Fibroblast of the aortic adventitia (primary cell): ENCODE measurements at places on chromosomes 16 and 17. TPM values are rescaled to one million over a fixed set of nuclear protein-coding genes. Genes with fewer than 3 reads are reported as not detected.

The E2F4 gene
- 31.9 and 47.5 TPM in 2 replicates for total RNA-seq

The ZP2 gene
- total RNA-seq: not detected in 2 replicates

The CMTM2 gene
- not detected in 2 replicates for total RNA-seq

The LLGL2 gene
- 0.09 TPM in 1 of 2 replicates, not detected in the other for total RNA-seq

The NACA2 gene
- total RNA-seq: not detected in 2 replicates

The METTL26 gene
- 85.0 and 86.0 TPM in 2 replicates for total RNA-seq

The C16orf92 gene
- total RNA-seq: not detected in 2 replicates

The TAF1C gene
- 19.4 and 20.6 TPM in 2 replicates for total RNA-seq

The SLC13A2 gene
- total RNA-seq: not detected in 2 replicates

The HCRT gene
- total RNA-seq: not detected in 2 replicates

The PRRT2 gene
- total RNA-seq: 7.7 and 32.0 TPM in 2 replicates

The PRSS21 gene
- 0.27 and 0.49 TPM in 2 replicates for total RNA-seq

The CHST5 gene
- total RNA-seq: 0.09 TPM in 1 of 2 replicates, not detected in the other

The KREMEN2 gene
- not detected in 2 replicates for total RNA-seq

The DNAH3 gene
- not detected in 2 replicates for total RNA-seq

The EPOP gene
- 0.99 and 5.0 TPM in 2 replicates for total RNA-seq

The APOH gene
- not detected in 2 replicates for total RNA-seq

The KRTAP4-3 gene
- not detected in 2 replicates for total RNA-seq

The MSLN gene
- total RNA-seq: not detected in 2 replicates

The METTL23 gene
- 17.9 and 29.1 TPM in 2 replicates for total RNA-seq

The MIEF2 gene
- 13.2 and 27.6 TPM in 2 replicates for total RNA-seq

The EFNB3 gene
- 0.90 and 3.9 TPM in 2 replicates for total RNA-seq

The RHBDL1 gene
- 1.6 and 3.2 TPM in 2 replicates for total RNA-seq

The MT1G gene
- not detected in 2 replicates for total RNA-seq

The QRICH2 gene
- 1.8 and 2.2 TPM in 2 replicates for total RNA-seq

The NPIPA7 gene
- 2.5 TPM in 1 of 2 replicates, not detected in the other for total RNA-seq

The TNFRSF12A gene
- 26.7 and 124 TPM in 2 replicates for total RNA-seq

The SEC14L5 gene
- total RNA-seq: 1.2 and 3.0 TPM in 2 replicates

The OR4D1 gene
- total RNA-seq: not detected in 2 replicates

The CYGB gene
- 25.9 and 35.2 TPM in 2 replicates for total RNA-seq

The TNFSF12 gene
- 10.1 and 14.5 TPM in 2 replicates for total RNA-seq
